ENCODE measurements at places on chromosomes 7 and 10.

DNA sequence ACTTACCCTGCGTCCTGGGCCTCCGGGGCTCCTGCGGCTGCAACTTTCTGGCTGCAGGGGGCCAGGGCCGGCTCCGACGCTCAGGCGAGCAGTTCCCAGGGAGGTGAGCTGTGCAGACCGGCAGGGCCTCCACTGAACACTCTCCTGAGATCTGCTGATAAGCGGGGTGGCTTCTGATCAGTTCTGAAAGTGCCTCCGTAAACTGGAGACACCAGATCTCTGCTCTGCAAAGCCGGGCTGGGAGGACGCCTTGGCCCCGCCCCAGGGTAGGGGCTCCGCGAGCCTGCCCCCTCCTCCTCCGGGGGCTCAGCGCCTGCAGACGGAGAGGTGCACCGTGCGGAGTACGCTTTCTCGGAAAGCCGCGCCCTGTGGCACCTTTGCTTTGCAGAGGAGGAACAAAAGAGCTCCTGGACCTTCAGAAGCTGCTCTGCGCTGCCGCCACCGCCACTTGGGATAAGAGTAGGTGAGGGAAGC lies 141.3 kb upstream of the VKORC1L1 start:
- DNase-seq = no peak

DNA sequence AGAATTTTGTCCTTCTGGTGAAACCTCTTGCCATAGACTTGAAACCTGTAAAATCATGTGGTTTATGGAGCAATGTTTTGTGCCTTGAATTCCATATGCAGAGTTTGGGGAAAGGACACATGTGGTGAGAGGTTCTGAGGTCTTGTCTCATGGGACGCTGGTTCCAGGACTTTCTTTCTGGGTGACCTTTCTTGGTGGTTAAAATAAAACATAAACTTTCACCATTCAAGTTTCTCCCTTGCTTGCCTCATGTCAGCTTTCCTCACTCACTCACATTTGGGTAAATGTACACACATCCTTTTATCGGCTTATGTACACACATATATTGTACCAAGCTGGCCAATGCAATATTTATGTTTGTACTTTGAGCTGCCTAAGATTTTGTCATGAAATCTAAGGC lies 144.9 kb upstream of the CELF2 start:
- no peak for DNase-seq

DNA sequence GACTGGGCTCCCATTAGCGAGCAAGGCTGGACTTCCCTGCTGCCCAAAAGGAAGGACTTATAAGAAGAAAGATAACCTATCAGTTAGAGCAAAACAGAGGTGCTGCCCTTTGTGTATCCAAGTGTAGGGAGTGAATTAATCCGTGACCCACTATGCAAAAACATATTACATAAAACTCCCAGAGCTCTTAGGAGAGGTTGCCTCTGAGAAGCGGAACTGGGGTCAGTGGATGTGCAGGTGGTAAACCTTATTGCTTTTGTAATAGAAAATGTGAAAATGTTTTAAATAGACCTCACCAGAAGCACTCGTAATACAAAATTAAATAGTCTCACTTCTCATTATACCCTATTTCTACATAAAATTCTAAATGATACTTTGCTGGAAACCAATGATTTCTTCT lies 17.1 kb upstream of the IL6 start:
- no peak for DNase-seq

DNA sequence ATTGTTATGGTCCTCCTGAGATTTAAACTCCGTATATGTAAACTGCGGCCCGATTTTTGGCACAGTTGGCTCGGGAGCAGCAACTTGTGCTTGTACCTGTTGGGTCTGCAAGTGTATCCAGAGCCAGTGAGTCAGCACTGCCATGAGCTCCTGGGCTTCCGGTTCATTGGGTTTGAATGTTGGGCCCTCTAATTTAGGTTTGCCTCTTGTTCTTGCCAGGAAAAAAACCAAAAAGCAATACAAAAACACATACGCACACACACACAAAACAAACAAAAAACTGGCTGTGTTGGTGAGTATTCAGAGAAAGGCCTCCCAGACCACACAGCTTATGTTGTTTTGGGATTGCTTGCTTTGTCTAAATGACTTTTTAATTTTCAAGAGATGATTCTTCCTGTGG lies 26.3 kb downstream of the SND1 start:
- no peak for DNase-seq

- DNase-seq = no peak
Observed at GRCh38 chr10:27157150-27157549, 2.0 kb downstream of the MASTL start.

GRCh38 chr7:118183428-118183785 lies 557 bp upstream of the LSM8 start:
- DNase-seq = peak; percentile 21

- no peak for DNase-seq
Observed at GRCh38 chr10:17209302-17209701, 7.8 kb upstream of the TRDMT1 start.

- no peak for DNase-seq
Observed at GRCh38 chr10:31209478-31209877, 109.5 kb upstream of the ZEB1 start.

GRCh38 chr10:28593811-28594210 lies 60.9 kb downstream of the WAC start:
- no peak for DNase-seq

DNA sequence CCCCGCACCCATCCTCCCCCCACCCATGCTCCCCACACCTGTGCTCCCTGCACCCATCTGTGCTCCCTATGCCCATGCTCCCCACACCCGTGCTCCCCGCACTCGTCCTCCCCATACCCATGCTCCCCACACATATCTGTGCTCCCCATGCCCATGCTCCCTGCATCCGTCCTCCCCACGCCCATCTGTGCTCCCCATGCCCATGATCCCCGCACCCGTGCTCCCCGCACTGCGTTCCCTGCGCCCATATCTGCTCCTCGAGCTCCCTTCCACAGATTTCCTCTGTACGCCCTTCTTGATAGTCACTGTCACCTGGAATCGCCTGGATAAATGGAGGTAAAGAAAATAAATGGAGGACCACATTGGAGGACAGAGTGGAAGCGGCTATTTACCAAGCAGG lies 9.9 kb downstream of the DIP2C start:
- no peak for DNase-seq

GRCh38 chr7:131506597-131506996 lies 49.8 kb downstream of the PODXL start:
- no peak for DNase-seq

DNA sequence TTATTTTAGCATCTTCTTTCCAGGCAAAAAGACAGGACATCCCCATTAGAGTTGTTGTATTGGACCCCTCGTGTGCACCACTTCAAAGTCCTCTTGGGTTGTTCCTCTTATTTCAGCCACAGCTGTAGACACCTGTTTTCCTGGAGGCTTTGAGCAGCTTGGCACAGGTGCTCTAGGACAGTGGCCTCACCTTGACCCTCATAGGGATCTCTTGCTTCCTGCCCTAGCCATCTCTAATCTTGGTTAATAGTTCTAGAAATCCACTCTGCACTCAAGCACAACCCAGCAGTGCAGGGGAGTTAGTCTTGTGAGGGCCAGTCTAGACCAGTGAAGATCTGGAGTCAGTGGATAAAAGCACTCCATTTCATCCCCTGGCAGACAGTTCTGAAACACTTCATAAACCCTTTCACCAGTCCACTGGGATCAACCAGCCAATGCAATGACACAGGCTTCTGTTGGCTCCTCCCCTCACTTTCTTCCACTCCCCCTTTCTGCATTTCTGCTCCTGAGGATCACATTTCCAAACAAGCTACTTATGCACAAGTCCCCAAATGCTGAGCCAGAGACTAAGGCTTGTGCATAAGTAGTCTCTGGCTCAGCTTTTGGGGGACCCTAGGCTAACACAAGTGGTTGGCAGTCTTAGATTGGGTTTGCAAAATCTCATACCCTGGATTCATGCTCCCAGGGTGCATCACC lies 131.5 kb upstream of the LAMB4 start:
- DNase-seq = no peak

- DNase-seq = peak; percentile 45
Observed at GRCh38 chr10:93080350-93081046, 6.8 kb downstream of the CYP26A1 start.

DNA sequence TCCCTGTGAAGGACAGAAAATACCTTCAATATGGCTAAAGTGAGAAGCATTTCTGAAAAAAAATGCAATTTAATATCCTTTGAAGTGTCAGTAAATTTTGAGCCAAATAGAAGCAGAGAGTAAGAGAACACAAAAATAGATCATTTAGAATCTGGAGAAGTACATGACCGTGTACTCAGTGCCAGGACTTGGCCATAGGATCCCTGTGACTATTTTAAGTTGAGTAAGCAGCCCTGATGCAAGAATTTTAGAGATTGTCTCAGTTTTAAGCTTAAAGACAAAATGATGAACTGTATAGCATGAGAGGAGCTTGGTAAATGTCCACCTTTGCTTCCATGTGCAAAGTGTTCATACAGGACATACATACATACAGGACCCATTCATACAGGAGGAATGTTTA lies 2.5 kb downstream of the PTER start:
- no peak for DNase-seq

- DNase-seq = no peak
Observed at GRCh38 chr10:45075216-45075615, 74.5 kb downstream of the ZNF22 start.

DNA sequence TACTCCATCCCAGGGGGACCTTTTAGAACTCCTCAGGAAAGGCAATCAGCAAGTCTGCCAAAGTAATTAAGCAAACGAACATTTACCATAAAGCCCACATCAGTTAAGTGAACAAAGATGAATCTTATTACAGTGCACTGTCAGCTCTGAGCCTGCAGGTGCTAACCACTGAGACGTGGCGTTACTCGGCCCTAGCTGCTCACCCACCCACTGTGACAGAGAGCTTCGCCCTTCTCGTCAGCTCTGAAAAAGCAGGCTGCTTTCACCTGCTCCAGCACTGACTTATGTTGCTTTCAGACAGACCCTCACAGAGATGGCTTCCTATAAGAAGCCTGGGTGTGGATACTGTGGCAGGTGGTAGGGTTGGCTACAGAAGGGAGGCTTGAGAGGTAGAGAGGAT lies 57.7 kb upstream of the KCNIP2 start:
- no peak for DNase-seq

- DNase-seq = no peak
Observed at GRCh38 chr7:25005658-25006057, 25.7 kb upstream of the OSBPL3 start.

- no peak for DNase-seq
Observed at GRCh38 chr7:20825555-20825954, 38.9 kb upstream of the SP8 start.

DNA sequence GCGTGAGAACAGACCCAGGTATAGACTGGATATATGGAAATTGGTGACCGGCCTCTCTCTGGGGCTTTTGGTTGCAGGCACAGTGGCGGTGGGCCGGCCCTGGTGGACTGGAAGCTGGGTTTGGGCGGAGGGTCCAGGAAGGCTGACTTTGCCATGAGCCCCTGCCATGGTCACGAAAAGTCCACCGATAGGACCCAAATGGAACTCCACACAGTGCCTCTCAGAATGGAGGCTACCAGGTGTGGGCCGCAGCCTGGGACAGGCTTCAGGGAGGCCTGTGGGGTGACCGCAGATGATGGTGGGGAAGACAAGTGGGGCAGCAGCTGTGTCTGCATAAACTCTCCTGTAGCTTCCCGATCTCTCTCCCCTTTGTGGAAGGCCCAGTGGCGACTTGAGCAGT lies 123.2 kb downstream of the DNAJB6 start:
- no peak for DNase-seq

DNA sequence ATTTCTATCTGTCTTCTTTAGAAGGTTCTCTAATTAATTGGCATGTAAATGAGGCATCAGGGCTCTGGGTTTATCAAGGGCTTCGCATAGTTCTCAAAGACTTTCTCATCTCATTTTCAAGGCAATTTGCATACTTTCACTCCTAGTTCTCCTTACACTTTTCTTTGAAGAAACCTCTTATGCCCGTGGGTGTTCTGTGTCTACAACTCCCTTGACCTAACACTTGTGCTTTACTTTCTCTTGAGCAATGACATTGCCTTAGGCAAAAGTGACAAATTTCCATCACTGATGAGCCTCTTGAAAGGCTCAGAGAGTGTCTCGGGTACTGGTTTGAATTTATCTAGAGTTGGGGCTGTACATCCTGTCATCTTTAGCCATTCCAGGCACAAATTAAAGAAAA lies 74.7 kb upstream of the ITPRID1 start:
- DNase-seq = no peak

GRCh38 chr7:78212476-78213060 lies 414.0 kb downstream of the PHTF2 start:
- DNase-seq = no peak
